ENCODE measurements at places on chromosomes 12 and 14.

DNA sequence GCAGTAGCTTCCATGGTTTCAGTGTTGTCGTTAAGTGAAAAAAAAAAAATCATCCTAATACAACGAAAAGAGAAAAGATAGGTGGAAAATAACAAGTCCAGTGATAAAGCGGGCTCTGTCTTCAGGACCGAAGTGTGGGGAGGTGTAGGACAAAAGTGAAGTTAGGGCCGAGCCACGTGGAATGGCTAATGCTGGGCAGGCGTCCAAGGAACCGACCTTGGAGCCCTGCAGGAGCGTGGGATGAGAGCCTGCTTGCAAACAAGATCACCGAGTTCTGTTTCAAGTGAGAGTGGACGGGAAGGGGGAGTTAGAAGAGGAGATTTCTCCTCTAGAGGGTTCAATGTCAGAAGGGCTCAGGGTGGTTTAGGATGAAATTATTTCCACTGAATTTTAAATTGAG is 22.2 kb downstream of the A2ML1 start:
- DNase-seq: no peak

DNA sequence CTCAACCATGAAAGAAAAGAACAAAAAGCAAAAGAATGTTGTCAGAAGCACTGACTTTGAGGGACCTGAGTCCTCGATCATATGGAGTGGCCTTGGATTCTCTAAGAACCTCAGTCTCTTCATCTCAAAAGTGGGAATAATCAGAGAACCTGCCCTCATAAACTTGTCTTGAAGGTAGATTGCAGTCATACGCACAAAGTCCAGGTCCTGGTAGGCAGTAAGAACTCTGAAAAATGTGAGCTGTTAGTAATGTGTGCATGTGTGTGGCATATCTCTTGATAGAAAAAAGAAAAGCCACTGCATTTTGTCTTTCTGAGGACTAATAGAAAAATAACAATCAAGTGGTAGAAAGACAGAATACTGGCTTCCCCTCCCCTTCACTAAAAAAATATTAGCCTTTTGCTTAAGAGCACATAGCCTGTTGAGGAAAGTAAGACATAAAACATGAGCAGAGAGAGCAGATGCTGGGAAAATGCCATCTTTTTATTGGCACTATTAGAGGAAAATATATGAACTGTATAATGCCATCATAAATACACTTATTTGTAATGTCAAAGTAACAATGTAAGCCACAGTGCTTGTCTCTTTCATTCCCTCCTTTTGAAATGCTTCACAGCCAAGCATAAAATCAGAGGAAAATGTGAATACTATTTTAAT is 205.1 kb upstream of the TBX3 start:
- no peak for DNase-seq

DNA sequence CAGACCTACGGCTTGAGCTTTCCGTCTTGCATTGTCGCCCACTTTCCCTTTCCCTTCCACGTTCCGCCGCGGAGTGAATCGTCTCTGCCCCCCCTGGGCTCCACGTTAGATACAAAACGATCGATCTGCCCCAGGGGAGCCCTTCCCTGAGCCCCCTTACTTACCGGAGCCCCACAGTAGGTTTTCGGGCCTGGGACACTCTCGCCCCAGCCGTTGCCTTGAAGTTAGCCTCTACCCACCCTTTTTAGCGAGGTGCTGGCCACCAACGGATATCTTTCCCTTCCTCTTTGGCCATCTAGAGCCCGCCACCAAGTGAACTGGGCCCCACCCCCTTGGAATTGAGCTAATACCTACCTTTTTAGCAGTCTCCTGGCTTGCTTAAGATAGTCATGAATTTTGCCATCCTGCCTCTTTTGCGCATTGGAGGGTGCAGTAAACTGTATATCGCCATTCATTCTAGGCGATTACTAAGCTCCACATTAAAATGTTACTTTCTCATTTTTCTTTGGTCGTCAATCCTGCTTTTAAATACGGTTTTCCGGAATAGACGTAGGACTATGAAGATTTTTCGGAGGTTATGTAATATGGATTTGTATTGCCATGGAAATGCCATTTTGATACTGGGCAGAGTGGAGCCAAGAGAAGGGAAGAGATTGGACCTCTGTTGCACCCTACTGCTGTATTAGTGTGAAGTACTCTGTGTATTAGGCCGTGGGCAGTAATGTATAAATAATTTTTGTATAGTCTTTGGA is 764 bp downstream of the RBM25 start:
- DNase-seq: no peak

GRCh38 chr14:44896275-44897040 is 65.3 kb downstream of the KLHL28 start:
- no peak for DNase-seq

GRCh38 chr12:56333197-56333678 is 562 bp downstream of the PAN2 start:
- no peak for DNase-seq

- DNase-seq: no peak
Measured at GRCh38 chr12:2168808-2169207, 116.0 kb downstream of the CACNA1C start.

DNA sequence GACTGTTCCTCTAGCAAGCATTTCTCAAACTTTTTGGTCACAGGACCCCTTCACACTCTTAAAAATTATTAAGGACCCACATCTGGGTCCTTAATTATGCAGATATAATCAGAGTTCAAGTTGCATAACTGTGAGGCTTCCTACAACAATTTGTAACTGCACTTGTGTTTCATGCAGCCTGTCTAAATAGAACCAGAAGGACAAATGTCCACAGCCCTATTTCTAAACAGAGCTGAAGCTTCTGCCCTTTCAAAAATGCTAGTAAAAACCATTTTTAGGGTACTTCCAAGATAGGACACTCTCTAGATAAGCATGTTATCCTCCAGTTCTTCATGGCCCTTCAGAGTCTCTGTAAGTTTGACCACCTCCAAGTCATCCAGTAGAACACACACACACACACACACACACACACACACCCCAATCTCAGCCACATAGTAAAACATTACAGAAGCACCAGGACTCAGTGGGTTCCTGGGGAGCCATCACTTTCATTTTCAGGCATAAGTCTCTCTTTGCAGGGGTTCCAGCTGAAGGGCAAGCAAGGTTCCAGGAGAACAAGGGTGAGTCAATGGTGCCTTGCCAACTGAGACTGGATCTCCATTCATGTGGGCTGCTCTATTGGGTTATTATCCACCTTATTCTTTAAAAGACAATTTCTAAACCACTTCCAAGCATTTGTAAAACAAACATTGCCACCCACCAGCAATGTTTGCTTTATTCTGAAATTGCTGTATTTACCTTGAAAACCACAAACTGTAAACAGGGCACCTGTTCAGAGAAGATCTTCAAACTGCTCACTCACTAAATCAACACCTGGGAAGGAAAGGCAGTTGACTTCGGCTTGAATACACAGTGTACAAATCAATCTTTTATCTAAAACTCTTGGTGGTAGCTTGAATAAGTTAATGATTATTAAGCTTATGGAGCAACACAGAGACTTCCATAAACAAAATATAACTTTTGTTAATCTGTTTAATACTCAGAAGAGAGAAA is 64.1 kb downstream of the ITPR2 start:
- DNase-seq: no peak

- no peak for DNase-seq
Measured at GRCh38 chr12:64983771-64984278, 137.3 kb downstream of the WIF1 start.

DNA sequence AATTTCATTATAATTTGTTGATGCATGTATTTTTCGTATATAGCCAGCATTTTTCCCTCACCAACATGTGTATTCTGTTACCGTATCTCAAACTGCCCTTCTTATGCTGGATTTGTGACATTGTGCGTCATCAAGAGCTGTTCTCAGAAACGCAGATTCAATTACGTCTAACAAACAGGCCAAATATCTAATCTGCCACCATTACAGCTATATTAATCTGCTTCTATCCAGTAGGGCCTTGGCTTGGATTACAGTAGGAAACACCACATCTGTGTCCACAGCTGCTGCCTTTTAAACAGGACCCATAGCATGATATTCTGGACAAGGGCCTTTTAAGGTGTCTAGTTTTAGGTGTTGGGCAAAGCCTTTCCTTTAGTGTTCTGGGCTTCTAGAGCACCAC is 140.6 kb downstream of the PDE3A start:
- DNase-seq: no peak

DNA sequence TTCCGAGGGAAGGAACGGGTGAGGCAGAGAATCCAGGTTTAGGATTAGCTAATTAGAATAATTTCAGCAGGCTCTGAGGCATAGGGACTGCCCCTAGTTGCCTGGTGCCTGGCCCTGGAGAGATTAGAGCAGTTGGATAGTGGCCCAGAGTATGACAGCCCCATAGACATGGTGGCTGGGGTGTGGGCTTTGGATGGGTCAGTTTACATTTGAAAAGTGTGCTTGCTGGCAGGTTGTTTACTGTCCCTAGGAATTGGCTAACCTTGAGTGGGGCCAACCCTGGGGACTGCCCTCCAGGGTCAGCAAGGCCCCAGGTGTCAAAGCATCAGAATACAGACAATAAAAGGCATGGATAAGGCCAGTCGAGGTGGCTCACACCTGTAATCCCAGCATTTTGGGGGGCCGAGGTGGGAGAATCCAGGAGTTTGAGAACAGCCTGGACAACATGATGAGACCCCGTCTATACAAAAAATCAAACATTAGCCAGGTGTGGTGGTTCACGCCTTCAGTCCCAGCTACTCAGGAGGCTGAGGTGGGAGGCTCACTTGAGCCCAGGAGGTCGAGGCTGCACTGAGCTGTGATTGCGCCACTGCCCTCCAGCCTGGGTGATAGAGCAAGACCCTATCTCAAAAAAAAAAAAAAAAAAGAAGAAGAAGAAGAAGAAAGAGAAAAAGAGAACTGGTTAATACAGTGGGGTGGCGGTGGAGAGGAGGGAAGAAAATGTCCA is 182.3 kb upstream of the PWP1 start:
- no peak for DNase-seq

DNA sequence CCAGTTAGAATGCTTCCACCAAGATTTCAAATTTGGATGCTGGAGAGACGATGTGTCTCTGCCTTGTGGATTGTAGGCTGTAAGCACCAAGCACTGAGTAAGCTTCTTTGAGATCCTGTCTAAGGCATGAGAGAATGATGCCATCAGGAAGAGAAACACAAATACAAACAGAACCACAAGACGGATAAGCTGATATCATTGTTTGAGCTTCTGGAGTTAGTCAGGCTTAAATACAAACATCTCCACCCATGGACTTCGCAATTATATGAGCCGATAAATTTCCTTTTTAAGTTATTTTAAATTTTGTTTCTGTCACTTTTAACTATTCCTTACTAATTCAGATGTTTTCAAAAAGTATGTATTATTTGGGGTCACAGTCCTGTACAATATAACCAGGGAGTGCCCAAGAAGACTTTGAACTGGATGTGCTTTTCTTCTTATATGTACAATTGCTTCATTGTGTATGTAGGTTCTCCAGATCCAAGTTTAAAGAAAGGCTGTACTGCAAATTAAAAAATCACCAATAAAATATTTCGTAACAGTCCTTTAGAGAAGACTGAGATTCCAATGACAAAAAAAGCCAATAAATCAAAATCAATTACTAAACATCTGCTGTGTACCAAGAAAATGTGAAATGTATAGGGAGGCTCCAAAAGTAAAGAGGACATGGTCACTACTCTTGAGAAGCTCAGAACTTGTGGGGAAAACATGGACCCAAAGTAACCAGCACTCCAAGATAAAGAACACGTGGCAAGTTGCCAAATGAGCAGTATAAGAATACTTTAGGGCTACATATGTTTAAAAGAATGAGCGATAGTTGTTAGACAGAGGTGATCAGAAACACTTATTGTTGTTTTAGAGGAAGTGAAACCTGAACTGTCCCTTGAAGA is 274.1 kb downstream of the ADAMTS20 start:
- DNase-seq: no peak

DNA sequence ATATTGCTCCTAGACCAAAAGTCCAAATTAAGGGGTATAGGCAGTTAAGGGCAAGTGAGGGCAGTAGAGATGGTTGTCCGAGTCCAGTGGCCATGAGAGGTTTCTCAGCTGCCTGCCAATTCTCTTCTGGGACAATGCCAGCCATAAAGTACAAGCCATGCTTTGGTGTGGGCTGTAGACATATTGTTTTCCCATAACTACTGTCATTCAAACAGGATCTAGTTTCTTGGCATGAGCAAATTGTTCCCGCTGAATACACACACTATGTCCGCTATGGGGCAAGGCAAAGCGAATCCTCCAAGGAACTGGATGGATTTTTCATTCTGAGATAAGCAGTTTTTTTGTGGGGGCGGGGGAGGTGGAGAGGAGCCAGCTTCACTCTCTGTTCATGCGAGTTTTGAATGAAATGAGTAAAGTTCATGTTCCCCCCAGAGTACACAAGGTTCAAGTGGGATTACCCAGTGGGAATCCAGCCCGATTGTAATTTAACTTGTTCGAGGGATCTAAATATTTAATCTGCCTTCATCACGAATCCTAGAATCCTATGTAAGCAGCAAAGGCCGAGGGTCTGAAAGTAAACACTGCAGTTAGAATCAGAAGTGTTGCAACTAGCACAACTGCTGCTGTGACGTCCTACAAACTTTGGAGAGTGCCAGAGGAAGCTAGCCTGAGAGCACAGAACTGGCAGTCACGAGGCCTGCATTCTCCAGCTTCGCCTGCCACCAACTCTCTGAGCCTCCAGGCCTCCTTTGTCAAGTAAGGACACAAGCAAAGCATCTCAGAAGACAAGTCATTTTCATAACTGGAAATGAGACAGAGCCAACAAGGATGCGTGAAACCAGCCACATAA is 137.0 kb downstream of the CRADD start:
- no peak for DNase-seq

- no peak for DNase-seq
Measured at GRCh38 chr12:47026291-47026690, 53.1 kb upstream of the PCED1B start.

- DNase-seq: no peak
Measured at GRCh38 chr14:104392396-104393198, 187.0 kb upstream of the C14orf180 start.

DNA sequence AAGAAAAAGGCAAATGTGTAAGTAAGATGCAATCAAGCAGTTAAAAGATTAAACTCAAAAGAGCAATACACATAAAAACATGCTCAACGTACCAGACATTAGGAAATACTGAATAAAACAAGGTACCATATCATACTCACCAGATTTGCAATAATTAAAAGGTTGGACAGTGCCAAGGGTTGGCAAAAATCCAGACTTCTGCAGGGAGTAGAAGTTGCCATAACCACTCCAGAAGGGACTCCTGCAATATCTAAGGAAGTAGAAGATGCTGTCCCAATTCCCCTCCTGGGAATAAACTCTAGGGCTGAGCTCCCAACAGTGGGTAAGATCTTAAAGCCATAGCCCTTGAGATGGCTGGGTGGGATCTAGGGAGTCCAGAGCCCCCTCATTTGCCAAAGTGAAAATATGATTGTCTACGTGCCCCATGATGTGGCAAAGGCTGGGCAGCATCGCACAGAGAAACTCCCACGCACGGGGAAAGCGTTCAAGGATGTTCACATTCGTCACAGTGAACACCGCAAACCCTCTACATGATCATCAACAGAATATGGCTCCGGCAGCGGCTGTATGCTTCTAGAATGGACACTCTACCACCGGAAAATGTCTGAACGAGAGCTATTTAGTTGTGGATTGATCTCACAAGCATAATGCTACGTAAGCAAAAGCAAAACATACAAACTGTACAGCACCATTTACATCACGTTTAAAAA is 12.3 kb downstream of the KCTD10 start:
- DNase-seq: no peak

Measured in activated gamma-delta T cell treated with Interleukin-2 at 50 U/mL for 16 hours (primary cell).